ENCODE measurements at places on chromosomes 6 and 20. TPM values are rescaled to one million over a fixed set of nuclear protein-coding genes. Genes with fewer than 3 reads are reported as not detected.

The PSORS1C2 gene
- not detected for total RNA-seq

The SRXN1 gene
- 0.61 TPM for total RNA-seq

The MLIP gene
- not detected for total RNA-seq

The TNFRSF6B gene
- not detected for total RNA-seq

The ZNF343 gene
- 14.4 TPM for total RNA-seq

The ZBP1 gene
- 24.7 TPM for total RNA-seq

The DSP gene
- not detected for total RNA-seq

The SMIM26 gene
- total RNA-seq: 51.2 TPM

The BPIFB4 gene
- total RNA-seq: not detected

The PTGIS gene
- not detected for total RNA-seq

The MUCL3 gene
- not detected for total RNA-seq

The FERMT1 gene
- total RNA-seq: not detected

The TREM1 gene
- total RNA-seq: not detected

The SLC2A10 gene
- not detected for total RNA-seq

The FAM209B gene
- 1.3 TPM for total RNA-seq

The FOXF2 gene
- total RNA-seq: not detected

The ELOVL4 gene
- 0.35 TPM for total RNA-seq

The SMLR1 gene
- total RNA-seq: not detected

The DNAH8 gene
- 0.05 TPM for total RNA-seq

The SHLD1 gene
- 13.0 TPM for total RNA-seq

The ADGRF4 gene
- total RNA-seq: not detected

The SNAP25 gene
- not detected for total RNA-seq

The RCAN2 gene
- total RNA-seq: not detected

The CRYBG1 gene
- total RNA-seq: 30.3 TPM

The AVP gene
- total RNA-seq: not detected

The DZANK1 gene
- total RNA-seq: 2.2 TPM

The MKKS gene
- 9.8 TPM for total RNA-seq
